Fibroblast of skin of left biceps (primary cell): ENCODE measurements at places on chromosomes 11 and 22.

GRCh38 chr11:120561286-120561685 lies 49.7 kb downstream of the GRIK4 start:
- no peak for DNase-seq

- DNase-seq: no peak
Measured at GRCh38 chr22:46195487-46196165, 45.3 kb downstream of the PPARA start.

GRCh38 chr22:37560608-37561211 lies 430 bp downstream of the CDC42EP1 start:
- DNase-seq: no peak

GRCh38 chr11:120945042-120945441 lies 78.9 kb upstream of the TBCEL start:
- no peak for DNase-seq

- DNase-seq: no peak
Measured at GRCh38 chr22:49938565-49939136, 20.2 kb downstream of the CRELD2 start.

GRCh38 chr11:30489511-30489910 lies 96.6 kb downstream of the MPPED2 start:
- DNase-seq: no peak

- DNase-seq: no peak
Measured at GRCh38 chr11:63837027-63837688, 1.8 kb upstream of the MARK2 start.

DNA sequence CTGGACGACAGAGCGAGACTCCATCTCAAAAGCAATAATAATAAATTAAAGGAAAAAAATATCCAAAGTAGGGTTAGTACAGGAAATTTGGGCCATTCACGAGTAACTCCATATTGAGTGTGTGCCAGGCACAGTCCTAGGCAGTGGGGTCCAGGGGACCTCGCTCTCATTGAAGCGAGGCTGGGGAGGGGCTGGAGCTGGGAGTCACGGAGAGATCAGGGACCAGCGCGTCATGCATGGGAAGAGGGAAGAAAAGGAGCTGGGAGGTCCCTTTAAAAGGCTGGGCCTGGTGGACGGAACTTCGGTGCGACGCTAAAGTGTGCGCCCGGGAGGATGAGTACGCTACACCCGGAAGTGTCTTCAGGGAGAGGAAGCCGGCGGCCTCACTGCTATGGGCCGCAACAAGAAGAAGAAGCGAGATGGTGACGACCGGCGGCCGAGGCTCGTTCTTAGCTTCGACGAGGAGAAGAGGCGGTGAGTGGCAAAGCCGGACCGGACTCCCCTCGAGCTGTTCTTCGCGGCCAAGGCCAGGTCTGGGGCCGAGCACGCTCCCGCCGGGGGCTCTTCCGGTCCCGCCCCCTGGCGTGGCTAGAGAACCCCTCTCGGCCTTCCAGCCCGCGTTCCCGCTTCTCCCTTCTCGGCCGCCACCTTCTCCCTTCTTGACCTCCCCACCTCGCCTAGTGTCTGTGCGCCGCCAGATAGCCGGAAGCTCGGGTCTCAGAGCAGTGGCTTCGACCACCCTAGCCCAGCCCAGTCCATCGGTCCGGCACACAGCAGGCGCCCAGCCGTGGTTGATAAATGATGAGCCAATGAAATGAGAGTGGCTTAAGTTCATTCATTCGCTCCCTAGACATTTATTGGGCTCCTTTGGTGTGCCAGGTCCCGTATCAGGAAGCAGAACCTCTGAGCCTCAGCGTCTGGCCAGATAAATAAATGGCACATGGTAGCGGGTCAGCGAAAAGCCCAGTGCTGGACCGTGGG lies at the start of gene NOL12:
NOL12 (plus strand) TSS at position 342 of the 981 bp plus-strand sequence; CDS start at position 392, 50 bp downstream.
- DNase-seq: peak; percentile 62

DNA sequence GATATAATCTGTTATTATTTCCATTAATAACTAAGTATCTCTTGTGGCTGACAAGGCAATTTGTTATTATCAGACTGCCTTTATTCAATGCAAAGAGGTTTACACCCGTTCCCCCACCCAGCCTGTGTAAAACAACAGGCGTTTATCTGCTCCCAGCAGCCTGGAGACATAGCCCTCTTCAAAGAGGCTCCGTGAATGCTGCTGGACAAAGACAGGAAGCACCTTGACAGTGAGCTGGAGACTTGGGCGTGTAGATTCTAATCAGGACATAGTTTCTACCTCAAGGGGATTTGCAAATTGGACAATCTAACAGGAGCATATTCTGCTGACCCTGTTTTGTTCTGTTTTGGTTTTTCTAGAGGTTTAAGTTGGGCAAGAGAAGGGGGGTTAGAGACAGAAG lies 733.0 kb upstream of the KIRREL3 start:
- no peak for DNase-seq

DNA sequence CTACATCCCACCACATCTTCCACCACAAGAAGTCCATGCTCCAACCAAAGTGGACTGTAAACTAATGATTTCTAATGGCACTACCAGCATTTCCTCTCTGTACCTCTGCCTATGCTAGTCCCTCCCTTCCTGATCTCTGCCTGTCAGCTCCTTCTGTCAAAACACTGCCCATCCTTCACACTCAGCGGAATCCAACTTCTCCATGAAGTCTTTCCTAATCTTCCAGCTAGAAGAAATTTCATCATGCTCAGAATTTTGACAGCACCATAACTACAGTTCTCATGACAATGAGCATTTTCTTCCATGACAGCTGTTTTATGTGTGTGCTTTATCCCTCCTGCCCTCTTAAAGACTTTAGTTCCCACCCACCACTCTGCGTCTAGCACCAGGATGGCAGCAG lies 111.4 kb downstream of the SERGEF start:
- no peak for DNase-seq

DNA sequence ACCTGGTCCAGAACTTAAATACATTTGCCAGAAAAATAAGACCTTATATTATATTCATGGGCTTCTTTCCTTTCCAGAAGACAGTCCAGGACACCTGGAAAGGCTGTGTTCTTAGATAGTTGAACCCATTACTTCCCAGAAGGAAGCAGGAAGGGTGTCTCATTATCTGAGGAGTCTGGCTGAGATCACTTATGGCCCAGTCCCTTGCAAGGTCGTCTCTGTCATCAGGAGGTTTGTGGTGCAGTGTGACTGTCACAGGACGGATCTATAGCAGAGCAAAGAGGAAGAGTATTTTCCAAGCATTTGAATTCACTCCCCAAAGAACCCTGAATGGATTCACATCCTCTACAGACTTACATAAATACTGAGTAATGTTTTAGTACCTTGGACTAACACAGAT lies 270.7 kb upstream of the MTNR1B start:
- DNase-seq: no peak

DNA sequence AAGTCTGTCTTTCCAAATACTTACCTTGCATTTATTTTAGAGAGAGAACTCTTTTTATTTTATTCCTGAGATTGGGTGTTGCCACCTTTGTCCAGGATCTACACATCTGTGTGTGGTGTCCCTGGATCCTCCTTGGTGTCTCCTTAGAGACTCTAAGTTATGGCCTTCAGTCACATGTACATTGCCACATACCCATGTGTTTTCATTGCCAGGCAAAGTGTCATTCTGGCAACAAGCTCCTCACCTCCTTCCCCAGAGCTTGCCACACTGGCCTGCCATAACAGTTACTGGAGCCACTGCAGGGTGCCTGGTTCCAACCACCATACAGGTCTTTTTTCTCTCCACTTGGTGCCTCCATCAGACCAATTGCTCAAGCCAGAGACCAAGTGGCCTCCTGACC lies 379.7 kb downstream of the NTM start:
- no peak for DNase-seq

GRCh38 chr11:60786811-60787567 lies 1.9 kb downstream of the MS4A10 start:
- DNase-seq: no peak
